Sciatic nerve (tissue), 2 donors: ENCODE measurements at places on chromosomes 2 and 18. TPM values are rescaled to one million over a fixed set of nuclear protein-coding genes. Genes with fewer than 3 reads are reported as not detected.

TPRKB gene
- total RNA-seq, result 16.1 TPM

SNORC gene
- 12.0 TPM for total RNA-seq

AFF3 gene
- total RNA-seq, result 14.2 TPM

ITPRIPL1 gene
- total RNA-seq, result 2.8 TPM

APCDD1 gene
- total RNA-seq, result 43.1 TPM

ST6GAL2 gene
- not detected for total RNA-seq

DHRS9 gene
- total RNA-seq, result 4.9 TPM

ALLC gene
- total RNA-seq, result 7.6 TPM

MTCL1 gene
- 14.6 TPM for total RNA-seq

GAL3ST2 gene
- total RNA-seq, result not detected

PJVK gene
- 7.2 TPM for total RNA-seq

RAB27B gene
- 0.62 TPM for total RNA-seq

HSPD1 gene
- total RNA-seq, result 136 TPM

REG3G gene
- total RNA-seq, result not detected

GAREM1 gene
- total RNA-seq, result 29.9 TPM

GREB1L gene
- total RNA-seq, result 2.0 TPM
